ENCODE measurements at places on chromosomes 11 and 22.
A peak's percentile ranks its signal among the peaks of the same experiment; 100 is the strongest.

- no peak for DNase-seq
Observed at GRCh38 chr11:25198704-25199103, 701.9 kb downstream of the LUZP2 start.

- no peak for DNase-seq
Observed at GRCh38 chr11:127890030-127890615, 697.2 kb downstream of the ETS1 start.

- DNase-seq: no peak
Observed at GRCh38 chr11:31690041-31690440, 121.1 kb downstream of the PAX6 start.

DNA sequence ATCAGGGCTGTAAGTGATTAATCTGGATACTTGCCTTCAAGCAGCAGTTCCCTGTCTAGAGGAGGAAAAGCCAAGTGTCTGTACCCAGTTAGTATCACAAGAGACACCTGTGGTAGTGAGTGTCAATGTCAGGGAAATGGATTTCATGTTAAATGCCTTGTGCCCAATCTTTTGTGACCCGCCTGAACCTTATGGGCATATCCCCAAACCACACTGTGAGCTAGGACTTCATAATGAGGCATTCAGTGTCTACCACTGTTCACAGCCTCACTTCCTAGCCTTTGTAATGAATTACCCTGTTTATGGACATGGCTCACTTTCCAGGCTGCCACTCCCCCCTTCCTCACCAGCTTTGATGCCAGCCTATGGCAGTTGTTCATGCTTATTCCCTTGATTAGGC, 125.1 kb downstream of the TRIM44 start:
- DNase-seq: no peak

- DNase-seq: peak; percentile 78
Observed at GRCh38 chr22:25120093-25120561, 79.5 kb upstream of the CRYBB3 start.

DNA sequence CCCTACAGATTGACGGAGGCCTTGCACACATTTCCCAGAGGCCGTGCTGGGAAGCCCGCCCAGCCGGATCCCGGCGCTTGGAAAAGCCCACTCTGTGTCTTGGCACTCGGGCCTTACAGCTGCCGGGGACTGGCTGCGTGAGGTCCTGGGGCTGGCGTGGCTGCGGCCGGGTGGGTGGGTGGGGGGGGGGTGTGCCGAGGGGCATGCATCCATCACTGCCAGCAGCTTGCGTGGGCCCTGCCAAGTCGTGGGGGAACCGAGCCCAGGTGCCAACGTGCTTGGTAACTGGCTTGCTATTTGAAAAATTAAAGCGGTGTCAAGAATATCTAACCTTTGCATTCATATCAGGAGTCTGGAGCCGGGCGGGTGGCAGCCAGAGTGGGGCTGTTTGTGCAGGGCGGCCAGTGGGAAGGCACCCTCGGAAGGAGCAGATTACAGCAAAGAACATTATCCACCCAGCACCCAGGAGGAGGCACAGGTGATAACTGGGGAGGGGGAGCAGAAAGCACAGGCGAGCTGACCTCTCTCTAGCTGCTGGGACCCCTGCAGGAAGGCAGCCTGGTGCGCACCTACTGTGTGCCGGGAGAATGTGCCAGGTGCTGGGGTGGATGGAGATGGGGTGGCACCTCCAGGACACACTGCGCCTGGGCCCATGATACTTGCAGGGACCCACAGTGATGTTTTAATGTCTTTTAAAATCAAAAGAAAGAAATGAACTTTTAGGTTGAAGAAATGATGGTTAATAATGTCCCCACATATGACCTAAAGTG, 28.5 kb upstream of the SMIM38 start:
- no peak for DNase-seq

DNA sequence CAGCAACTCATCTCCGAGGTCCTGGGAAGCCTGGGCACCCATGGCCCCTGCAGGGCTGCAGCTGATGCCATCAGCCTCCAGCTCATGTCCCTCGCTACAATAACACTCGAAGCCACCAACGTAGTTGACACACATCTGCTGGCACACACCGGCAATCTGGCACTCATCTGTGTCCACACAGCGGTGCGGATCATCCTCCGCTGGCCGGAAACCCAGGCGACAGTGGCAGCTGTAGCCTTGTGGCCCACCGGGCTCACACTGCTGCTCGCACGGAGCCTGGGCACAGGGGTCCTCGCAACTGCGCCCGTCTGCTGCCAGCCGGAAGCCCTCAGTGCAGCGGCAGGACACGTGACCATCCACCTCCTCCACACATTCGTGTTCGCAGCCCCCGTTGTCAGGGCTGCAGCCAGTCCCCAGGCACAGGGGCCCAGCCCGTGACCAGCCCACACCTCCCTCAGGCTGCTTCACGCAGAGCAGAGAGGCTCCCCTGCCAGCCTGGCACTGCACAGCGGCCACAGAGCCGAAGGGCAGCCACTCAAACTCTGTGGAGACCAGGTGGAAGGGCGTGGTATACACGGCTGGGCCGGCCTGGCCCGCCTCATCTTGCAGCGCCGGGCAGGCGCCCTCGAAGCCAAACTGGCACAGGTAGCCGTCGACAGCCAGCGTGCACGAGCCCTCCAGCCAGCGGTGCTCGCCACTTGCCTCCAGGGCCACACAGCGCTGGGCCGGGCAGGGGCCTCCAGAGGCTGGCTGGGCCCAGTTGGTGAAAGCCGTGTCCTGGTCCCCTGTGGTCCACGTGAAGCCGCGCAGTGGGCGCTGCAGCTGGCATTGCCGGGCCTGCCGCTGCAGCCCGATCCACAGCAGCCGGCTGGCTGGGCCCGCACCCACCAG, 678 bp downstream of the CD248 start:
- no peak for DNase-seq

DNA sequence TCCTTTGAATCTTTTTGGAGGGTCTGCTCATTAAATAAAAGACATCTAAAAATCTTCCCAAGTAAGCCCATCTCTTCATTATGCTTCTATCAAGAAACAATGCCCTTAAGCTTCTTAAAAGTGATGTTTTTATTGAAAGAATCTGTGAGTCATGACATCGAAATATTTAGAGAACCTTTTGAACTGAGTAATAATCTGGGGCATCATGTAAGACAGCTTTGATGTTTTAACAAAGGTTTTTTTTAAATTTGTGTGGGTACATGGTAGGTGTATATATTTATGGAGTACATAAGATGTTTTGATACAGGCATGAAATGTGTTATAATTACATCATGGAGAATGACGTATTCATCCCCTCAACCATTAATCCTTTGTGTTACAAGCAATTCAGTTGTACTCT, 46.8 kb downstream of the PLAAT5 start:
- no peak for DNase-seq

GRCh38 chr22:49325531-49326395, 501.9 kb downstream of the BRD1 start:
- no peak for DNase-seq

DNA sequence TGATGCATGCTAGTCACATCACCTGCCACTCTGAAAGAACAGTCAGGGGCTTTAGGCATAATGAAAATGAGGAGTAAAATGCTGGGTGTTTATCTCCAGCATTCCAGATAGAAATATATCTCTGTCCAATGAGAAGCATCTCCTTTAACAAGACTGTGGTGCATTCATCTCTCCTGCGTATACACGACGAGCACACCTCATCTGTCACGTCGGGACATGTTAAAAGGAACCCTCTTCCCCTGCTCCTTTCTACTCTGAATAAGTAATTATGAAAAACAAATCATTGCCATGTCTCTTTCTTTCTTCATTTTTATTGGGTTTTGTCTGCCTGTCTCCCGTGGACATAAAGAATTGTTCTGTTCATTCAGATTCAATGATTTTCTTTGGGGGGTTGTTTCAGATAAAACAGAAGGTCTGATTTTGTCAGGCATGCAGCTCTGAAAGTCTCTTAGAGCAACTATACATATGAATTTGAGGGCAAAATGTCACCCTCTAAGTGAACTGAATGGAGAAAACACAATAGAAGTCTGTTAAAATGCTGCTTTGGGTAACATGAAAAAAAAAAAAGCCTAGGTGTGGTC, 195.0 kb downstream of the MAML2 start:
- DNase-seq: no peak

GRCh38 chr11:924406-925157, 1.1 kb upstream of the AP2A2 start:
- no peak for DNase-seq

- no peak for DNase-seq
Observed at GRCh38 chr11:45258982-45259530, 27.1 kb downstream of the SYT13 start.

DNA sequence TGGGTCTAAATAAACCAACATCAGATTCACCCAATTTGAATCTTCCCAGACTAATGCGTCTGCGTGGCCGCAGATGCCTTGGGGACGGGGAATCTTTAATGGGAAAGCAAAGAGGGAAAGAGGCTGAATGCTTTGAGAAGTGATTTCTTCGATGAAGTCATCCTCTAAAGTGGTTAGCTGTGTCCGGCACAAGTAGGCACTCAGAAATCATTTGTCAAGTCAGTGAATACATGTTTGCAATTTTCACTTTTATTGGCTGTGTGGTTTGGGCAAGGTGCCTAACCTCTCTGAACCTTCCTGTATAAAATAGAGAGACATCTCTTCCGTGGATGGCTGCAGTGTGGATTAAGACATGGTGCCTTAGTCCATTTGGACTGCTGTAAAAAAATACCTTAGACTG, 19.7 kb upstream of the IFT27 start:
- no peak for DNase-seq

DNA sequence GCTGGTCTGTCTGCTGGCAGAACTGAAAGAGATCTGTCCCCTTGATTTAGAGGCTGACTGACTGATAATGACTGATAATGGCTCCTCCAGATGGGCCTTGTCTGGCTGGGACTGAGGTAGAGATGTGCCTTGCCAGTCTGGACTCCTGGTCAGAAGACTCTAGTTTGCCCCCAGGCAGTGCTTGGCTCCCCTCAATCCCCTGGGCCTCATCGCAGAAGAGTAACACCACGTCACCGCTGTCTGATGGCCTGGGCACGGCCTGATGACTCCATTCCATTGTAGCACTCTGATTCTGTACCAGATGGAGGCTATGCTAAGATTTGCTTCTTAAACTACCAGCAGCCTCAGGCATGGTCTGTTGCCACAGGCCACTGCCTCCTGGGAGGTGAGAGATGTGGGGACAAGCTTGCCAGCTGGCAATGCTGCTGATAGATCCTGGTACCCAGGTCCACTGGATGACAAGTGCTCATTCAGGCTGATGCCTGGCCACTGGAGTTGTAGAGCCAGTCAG, 19.1 kb downstream of the CYB5R2 start:
- no peak for DNase-seq

DNA sequence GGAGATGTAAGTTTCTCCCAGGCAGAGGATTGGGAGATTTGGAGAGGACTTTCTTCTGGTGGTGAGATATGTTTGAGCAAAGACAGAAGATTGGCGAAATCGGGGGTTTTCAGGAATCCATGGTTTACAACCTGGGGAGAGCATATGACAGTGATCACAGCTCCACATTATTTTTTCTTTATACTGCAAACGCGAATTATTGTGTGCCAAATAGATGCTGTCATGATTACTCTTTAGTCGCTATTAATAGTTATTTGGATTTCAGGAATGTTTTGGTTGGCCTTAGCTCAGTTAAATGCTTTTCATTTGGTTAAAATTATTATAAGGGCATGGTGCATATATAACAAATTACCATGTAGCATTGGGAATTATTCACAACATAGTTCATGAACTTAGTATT, 15.2 kb downstream of the ATXN10 start:
- no peak for DNase-seq

DNA sequence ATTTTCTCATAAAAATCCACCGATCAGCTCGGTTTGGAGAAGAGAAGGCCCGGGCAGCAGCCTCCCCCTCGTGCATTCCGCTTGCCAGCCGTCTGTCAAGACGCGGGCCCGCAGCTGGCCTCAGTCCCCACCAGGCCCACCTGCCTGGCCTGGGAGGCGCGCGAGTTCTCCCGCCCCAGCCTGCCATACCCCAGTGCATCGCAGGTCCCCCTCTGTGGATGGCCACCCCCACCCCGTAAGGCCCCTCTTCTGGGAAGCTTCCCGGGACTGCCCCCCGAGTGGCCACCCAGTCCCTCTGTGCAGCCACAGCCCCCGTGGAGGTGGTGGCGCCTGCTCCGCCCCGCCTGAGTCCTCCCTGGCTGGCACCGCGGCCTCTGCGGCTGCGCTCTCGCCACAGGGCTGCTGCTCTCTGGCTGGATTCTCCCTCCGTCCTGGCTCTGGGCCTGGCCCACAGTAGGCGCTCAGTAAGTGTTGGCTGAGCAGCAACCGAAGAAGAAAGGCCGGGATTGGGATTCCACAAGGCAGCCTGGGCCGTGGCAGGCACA, 74.0 kb upstream of the TCF20 start:
- DNase-seq: no peak

DNA sequence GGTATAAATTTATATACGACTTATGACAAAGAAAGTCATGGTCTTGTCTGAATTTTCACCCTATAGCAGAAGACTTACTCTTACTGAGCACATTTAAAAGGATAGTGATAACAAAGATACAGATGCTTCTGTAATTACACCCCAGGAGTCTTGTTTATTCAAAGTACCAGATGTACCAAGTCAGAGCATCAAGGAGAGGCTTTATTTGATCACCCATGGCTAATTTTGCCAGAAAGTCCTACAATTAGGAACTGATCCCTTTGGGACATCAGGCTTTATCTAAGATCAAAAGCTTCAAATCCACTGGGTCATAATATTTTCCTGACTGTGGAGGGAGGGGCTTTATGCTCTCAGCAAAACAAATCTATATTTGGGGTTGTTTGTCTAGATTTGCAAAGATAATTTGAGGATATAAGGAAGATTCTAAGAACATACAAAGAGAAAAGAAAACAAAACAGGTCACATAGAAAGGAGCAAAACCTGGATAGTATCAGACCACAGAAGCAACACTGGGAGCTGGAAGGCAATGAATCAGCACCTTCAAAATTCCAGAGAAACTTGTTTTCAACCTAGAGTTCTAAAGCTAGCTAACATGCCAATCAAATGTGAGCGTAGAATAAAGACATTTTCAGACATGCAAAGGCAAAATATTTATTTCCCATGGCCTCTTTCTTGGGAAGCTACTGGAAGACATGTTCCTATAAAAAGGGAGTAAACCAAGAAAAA, 124.8 kb upstream of the CSNK2A3 start:
- no peak for DNase-seq

DNA sequence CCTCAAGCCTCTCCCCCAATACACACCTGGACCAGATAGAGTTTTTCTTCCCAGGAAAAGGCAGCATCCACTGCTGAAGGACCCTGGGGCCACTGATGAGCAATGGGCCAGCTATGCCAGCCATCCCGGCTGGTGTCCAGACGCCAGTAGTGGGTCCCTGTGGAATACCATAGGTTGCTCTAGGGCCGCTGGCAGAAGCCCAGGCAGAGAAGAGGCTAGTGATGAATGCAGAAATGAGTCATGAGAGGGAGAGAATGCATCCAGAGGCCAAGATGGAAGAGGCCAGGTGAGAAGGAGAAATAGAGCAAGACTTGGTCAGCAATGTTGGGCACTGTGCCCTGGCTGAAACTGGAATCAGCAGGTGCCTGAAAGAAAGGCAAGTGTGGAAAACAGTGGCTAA, 8.9 kb downstream of the HPX start:
- no peak for DNase-seq

- DNase-seq: no peak
Observed at GRCh38 chr22:40932396-40932795, 18.8 kb upstream of the RBX1 start.

GRCh38 chr11:111299101-111300026, 1.0 kb downstream of the POU2AF3 start:
- DNase-seq: peak; percentile 78

Data from HT-29 (cell line).